Thyroid gland (tissue), 4 donors: ENCODE measurements at places on chromosomes 2 and 18.

- H3K36me3 ChIP-seq, result no peaks in the 10 kb centered on the region
- H3K27ac ChIP-seq, result no peak overlapping the region
- no peaks in the 10 kb centered on the region for H3K27me3 ChIP-seq
Measured at GRCh38 chr2:153584244-153584643, 105.7 kb upstream of the RPRM start.

DNA sequence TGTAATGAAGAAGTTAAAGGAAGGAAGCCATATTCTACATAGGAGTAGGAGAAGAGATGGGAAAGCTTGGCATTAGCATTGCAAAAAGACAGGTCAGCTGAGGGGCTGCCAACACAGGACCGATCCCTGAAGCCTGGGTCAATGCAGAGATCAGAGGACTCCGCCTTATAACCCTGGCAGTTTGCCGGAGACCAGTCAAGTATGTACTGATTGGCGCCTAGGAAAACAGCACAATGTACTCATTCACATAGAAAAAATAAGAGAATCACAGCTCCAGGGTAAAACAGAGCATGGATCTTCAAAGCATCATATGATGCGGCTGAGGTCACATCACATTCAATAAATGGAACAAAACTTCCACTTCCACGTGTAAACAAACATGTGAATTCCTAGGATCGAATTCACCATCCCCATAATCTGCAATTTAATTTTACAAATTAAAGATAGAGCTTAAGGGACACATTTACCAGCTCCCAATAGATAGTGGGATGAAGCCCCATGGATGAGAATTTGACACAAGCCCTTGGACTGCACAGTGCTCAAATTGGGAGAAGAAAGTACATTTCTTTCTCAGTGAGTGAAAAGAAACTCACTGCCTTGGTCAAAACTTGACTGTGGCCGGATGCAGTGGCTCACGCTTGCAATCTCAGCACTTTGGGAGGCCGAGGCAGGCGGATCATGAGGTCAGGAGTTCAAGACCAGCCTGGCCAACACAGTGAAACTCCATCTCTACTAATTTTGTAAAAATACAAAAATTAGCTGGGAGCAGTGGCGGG lies 135.0 kb upstream of the KLHL14 start:
- peak; percentile 36 for DNase-seq
- no peaks in the 10 kb centered on the region for H3K36me3 ChIP-seq
- no peak overlapping the region for H3K27ac ChIP-seq
- peaks cover 4% of the 10 kb centered on the region for H3K4me1 ChIP-seq

DNA sequence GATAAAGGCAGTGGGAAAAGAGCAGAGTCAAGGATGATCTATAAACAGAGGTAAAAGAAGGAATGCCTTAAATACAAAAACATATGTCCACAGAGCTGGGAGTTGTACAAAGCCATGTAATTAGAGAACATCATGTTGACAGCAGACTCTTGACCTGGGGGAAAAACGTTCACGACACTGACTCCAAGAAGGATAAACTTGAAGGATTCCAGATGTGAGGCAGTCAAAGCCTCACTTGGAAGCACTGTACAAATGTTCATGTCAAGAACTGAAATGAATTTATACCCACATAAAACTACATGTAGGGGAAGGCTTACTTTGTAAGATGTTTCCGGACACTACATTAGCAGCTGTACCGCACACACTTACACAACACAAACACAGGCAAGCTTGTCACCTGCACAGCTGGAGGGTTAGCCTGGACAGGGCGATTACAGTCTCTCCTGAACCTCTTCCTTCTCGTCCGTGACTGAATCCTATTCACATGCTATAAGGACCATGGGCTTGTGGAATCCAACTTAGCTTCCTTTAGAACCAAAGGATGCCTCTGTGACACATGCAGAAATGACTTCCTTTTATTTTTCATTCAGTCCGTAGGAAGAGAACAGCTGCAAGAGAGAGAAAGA lies 88.6 kb downstream of the SH3YL1 start:
- H3K27me3 ChIP-seq, result no peaks in the 10 kb centered on the region
- no peak for DNase-seq
- no peak overlapping the region for H3K4me3 ChIP-seq
- H3K36me3 ChIP-seq, result no peaks in the 10 kb centered on the region

DNA sequence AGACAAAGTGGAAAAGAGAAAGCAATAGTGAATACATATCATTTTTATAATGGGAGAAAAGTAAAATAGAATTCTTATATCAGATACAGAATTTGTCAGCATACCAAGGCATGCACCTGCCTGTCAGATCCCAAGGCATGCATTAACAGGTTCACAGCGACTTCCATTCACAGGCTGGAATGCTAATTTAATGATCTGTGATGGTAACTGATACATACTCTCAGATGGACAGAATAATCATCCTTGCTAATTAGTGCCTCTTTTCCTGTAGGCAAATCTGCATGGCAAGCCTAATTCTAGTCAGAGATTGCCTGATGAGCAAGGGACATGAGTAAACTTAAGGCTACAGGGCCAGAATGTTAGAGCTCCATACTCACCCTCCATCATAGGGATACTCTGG lies 76.1 kb downstream of the PRKRA start:
- H3K27me3 ChIP-seq, result no peaks in the 10 kb centered on the region
- H3K36me3 ChIP-seq, result no peaks in the 10 kb centered on the region
- no peak overlapping the region for H3K27ac ChIP-seq
- no peak for DNase-seq

DNA sequence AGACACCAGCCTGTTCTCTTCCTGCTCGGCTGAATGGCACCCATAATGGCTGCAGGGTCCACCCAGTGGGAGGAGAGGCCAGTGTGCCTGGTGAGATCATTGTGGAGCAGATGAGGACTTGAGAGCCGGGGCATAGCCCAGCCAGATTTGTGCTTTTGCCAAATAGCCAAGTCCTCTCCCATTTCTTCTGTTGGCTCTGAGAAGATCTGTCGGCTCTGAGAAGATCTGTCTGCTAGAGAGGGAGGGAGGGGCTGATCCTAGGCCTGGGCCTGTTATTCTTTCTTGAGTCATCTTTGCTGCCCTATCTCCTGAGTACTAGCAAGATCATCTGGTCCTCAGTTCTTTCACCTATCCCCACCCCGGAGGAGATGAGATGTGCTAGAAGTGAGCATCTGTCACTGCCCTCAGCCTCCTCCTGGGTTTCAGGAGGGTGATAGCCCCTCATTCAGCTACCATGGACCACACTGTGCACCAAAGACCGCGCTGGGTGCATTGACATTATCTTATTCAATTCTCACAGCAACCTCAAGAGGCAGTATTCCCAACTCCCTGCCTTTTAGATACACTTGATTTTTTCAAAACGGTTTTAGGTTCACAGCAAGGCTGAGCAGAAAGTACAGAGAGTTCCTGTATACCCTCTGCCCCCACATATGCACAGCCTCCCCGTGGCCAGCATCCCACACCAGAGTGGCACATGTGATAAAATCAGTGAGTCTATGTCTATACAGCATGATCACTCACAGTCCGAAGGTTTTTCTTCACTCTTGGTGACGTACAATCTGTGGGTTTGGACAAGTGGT lies 98.6 kb downstream of the CAPN13 start:
- no peaks in the 10 kb centered on the region for H3K36me3 ChIP-seq
- no peaks in the 10 kb centered on the region for H3K27me3 ChIP-seq
- no peak overlapping the region for H3K4me3 ChIP-seq
- no peak for DNase-seq
- peaks cover 4% of the 10 kb centered on the region for H3K4me1 ChIP-seq

GRCh38 chr2:193895226-193895625 lies 1700.5 kb upstream of the TMEFF2 start:
- H3K27ac ChIP-seq, result no peak overlapping the region
- no peaks in the 10 kb centered on the region for H3K36me3 ChIP-seq
- no peaks in the 10 kb centered on the region for H3K4me1 ChIP-seq
- DNase-seq, result no peak
- no peaks in the 10 kb centered on the region for H3K27me3 ChIP-seq

- no peak overlapping the region for H3K4me3 ChIP-seq
- no peaks in the 10 kb centered on the region for H3K4me1 ChIP-seq
- H3K27ac ChIP-seq, result no peak overlapping the region
- peaks cover 3% of the 10 kb centered on the region for H3K36me3 ChIP-seq
- H3K27me3 ChIP-seq, result no peaks in the 10 kb centered on the region
Measured at GRCh38 chr2:85369500-85369899, 14.9 kb downstream of the ELMOD3 start.

DNA sequence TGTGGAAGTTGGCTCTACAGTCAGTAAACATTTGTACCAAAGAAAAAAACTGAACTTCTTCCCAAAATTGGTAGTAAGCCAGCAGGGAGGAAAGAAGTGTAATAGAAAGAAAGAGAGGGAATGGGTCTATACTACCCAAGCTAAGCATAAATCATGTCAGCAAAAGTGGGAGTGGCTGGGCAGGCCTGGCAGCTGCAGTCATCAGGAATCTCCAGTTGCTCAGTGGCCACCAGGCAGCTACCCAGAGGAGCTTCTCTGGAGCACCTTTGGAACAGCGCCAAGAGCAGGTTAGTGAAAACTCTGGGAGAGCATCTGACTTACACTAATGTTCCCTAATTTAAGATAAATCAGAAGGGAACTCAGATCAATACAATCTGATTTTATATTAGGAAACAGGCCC lies 14.3 kb downstream of the FRZB start:
- no peak overlapping the region for H3K4me3 ChIP-seq
- peak; percentile 52 for DNase-seq
- H3K27me3 ChIP-seq, result no peaks in the 10 kb centered on the region
- H3K36me3 ChIP-seq, result no peaks in the 10 kb centered on the region
- H3K4me1 ChIP-seq, result no peaks in the 10 kb centered on the region

DNA sequence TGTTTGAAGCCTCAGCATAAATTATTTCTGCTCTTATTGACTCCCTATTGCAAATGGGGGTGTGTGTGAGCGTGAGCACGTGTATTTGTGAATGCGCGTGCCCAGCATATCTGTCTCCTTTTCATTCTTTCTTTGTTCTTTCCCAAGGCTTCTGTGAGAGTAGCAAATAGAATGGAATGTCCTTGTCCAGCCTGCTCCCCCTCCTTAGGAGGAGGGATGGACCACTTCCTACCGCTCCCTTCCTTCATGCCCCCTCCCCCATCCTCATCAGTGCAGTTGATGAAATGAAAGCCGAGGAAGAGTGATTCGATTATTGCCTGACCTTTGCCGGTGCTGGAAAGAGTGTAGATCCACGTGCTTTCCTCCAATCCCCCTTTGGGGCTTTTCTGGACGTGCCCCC lies 102.0 kb downstream of the CPO start:
- H3K27me3 ChIP-seq, result no peaks in the 10 kb centered on the region
- no peak overlapping the region for H3K27ac ChIP-seq
- no peak for DNase-seq

GRCh38 chr2:85846411-85846810 lies 42.4 kb downstream of the ST3GAL5 start:
- H3K4me3 ChIP-seq, result no peak overlapping the region
- peaks cover 65% of the 10 kb centered on the region for H3K36me3 ChIP-seq
- no peak for DNase-seq
- no peaks in the 10 kb centered on the region for H3K4me1 ChIP-seq
- no peaks in the 10 kb centered on the region for H3K27me3 ChIP-seq

- H3K4me3 ChIP-seq, result no peak overlapping the region
- H3K27me3 ChIP-seq, result no peaks in the 10 kb centered on the region
- no peaks in the 10 kb centered on the region for H3K36me3 ChIP-seq
- H3K4me1 ChIP-seq, result no peaks in the 10 kb centered on the region
- no peak overlapping the region for H3K27ac ChIP-seq
Measured at GRCh38 chr2:199100326-199101110, 357.2 kb downstream of the SATB2 start.

GRCh38 chr18:59536166-59536565 lies 161.1 kb downstream of the CCBE1 start:
- H3K4me3 ChIP-seq, result no peak overlapping the region
- no peak overlapping the region for H3K27ac ChIP-seq
- DNase-seq, result no peak
- no peaks in the 10 kb centered on the region for H3K4me1 ChIP-seq
- no peaks in the 10 kb centered on the region for H3K27me3 ChIP-seq
- no peaks in the 10 kb centered on the region for H3K36me3 ChIP-seq

- no peak for DNase-seq
- H3K4me3 ChIP-seq, result no peak overlapping the region
- peak overlapping the region; percentile 15 for H3K27ac ChIP-seq
- peaks cover 14% of the 10 kb centered on the region for H3K4me1 ChIP-seq
- H3K36me3 ChIP-seq, result no peaks in the 10 kb centered on the region
Measured at GRCh38 chr2:241860184-241861078, 1.7 kb upstream of the PDCD1 start.

DNA sequence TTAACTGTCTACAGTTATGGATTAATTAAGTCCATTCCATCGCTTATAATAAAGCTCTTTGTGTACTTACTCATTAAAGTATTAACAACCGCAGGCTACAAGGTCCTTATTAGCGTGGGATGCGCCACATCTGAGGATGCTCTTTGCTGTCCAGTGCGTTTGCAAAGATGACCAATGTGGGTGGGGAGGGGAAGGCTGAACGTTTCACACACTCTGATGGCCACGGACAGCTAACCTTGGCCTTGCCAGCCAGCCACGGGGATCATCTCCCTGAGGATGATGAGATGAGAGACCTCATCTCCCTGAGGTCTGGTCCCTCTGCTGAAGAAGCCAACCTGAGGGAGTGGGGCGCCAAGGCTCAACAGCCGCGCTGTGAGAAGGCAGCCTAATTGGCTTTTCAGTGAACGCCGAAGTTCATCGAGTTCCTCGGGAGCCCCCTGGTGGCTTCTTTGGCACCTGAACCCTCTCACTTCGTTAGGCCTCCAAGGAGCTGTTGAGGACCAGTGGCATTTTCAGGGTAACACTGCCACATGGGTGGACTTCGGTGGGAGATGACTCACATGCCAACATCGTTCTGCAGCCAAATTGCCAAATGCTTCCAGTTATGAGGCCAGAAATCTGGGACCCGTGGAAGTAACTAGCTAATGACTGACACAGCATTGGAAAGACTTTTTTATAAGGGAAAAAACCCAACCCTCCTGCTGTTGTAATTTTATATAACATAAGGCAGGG lies 69.3 kb upstream of the SEC11C start:
- no peaks in the 10 kb centered on the region for H3K36me3 ChIP-seq
- H3K4me1 ChIP-seq, result no peaks in the 10 kb centered on the region
- H3K27me3 ChIP-seq, result no peaks in the 10 kb centered on the region
- no peak overlapping the region for H3K27ac ChIP-seq
- DNase-seq, result peak; percentile 87

- peaks cover 3% of the 10 kb centered on the region for H3K36me3 ChIP-seq
- H3K27ac ChIP-seq, result no peak overlapping the region
- no peaks in the 10 kb centered on the region for H3K4me1 ChIP-seq
- DNase-seq, result no peak
- no peaks in the 10 kb centered on the region for H3K27me3 ChIP-seq
- H3K4me3 ChIP-seq, result no peak overlapping the region
Measured at GRCh38 chr18:12456441-12456840, 48.7 kb downstream of the PRELID3A start.

DNA sequence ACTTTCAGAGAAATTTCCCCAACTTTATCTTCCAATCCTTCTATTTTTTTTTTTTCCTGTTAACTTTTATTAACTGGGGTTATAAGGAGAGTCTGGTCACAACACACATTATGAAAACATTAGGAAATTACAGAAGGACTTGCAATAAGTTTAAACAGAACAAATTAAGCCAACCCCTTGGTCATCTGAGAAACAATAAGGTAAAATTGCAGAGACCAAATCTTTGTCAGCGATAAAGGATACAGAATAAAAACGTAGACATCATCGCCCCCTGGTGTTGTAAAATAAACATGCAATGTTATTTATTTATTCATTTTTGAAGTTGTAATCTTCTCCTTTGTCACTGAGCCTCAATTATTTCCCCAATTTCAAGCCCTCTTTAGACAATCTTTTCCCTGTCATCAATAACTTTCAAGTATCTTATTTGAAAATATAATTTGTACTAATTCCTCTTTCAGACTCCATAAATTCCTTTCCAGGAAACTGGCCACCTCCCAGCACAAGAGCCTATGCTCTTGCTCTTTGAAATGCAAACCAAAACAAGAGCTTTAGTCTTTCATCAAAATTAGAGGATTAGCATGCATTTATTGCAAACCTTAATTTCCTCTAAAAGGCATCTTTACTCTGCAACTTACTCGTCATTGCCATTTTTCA lies 19.5 kb downstream of the G6PC2 start:
- no peaks in the 10 kb centered on the region for H3K27me3 ChIP-seq
- no peak overlapping the region for H3K4me3 ChIP-seq
- no peak overlapping the region for H3K27ac ChIP-seq
